ENCODE measurements at places on chromosomes 1 and 21.

- DNase-seq = no peak
Observed at GRCh38 chr1:170134521-170134920, 11.2 kb upstream of the NTMT2 start.

DNA sequence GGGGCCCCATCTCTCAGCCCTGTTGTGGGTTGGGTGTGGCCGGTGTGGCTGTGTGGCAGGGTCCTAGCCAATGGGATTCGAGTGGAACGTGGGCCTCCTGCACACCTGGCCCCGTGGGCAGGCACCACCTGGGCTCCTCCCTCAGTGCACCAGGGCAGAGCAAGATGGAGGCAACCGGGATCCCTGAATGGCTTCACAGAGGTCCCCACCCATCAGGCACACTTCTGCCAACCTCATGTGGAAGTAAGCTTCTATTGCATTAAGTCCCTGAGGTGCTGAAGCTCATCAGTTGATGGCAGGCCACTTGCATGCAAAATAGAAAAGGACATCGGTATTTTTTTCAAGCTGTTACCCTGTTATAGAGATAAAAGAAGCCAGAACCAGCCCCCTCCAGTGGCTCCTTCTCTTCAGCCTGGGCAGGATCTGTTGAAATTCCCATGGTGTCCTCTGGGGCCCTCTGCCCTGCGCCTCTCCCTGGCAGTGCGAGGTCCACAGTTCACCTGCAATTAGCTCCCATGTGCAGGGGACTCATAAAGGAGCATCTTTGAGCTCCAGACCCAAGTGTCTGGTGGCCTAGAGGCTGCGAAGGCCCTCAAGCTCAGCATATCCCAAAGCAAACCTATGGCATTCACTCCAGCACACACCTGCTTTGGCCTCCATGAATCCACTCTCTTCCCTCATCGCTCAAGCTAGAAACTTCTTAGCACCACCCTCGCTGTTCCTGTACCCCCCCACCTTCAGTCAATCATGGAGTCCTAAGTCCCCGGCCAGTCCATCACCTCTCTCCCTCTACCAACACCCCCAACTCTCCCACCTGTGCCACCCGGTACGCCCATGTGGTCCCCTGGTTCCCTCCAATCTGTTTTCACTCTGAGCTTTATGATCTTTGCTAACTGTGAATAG is 2.1 kb upstream of the SLC45A1 start:
- no peak for DNase-seq

DNA sequence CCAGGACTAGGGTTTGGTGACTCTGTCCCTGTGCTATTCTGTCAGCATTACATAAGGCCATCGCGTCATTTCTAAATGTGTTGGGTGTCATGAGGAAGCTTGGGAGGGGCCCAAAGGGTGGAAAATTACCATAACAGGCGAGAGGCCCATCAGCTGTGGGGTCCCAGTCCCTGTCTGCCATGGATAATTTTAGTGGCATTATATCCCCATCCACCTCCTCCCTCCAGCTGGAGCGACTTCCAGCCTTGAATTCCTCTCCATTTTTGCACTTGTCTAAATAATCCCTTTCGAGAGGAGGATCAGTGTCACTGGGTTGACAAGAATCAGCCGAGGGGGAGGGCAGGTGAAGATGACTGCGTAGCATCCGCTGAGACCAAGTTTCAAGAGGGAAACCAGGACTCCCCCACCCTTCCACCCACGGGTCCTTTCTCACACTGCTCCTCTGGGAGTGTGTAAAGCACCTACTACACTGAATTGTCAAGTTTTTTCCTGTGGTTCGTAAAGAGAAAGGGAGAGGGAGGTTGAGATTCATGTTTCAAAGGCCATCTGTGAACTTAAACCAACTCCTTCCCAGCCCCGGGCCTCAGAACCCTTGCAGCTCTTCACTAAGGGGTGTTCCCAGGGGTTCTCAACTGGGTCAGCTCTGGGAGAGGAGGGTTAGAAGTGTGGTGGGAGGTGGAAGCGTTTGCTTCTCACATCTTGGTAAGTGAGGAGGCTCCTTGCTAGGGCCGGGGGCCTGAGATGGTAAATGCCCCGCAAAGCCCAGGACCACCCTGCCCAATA is 29.2 kb downstream of the VASH2 start:
- no peak for DNase-seq

- DNase-seq = no peak
Observed at GRCh38 chr1:115655306-115655663, 13.5 kb downstream of the VANGL1 start.

All from mammary epithelial cell (primary cell).